ENCODE measurements at places on chromosomes 11 and 22.
A peak's percentile ranks its signal among the peaks of the same experiment; 100 is the strongest.

DNA sequence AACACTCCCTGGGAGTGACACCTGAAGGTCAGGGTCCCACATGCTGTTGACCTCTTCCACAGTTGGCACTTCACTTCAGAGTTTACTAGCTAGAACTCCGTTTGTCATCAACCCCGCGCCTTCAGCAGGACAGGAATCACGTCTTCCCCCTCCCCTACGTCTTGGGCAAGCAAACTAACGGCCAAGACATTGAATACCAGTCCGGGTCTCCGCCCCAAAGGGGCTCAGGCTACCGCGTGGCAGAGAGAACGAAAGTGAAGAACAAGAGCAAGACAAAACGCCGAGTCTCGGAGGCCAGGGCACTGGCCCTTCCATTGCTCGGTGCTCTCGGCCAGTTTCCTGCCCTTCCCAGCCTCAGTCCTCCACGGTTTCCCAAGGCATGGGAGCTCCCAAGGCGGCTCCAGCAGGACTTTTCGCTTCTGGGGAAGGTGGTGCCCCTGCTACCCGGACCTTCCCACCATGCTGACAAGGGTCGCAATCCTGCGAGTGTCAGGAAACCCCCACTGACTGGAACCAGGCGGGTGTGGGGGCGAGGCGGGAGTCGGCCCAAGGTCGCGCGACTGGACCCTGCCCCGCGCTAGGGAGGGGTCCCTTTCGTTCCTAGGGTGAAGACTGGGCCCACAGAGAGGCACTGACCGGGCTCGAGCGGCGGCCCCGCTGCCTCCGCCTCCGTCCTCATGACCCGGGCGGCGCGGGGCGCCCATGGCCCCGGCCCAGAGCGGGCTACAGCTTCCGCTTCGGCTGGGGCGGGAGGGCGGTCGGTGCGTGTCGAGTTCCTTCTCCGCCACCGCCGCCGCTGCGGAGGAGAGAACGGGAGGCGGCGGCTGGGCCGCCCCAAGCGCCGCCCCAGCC is at the start of gene GUCD1:
Gene GUCD1, minus strand, starts transcription at position 826 of the 852 bp plus-strand sequence. Its CDS starts 147 bp downstream, at position 679.
- DNase-seq: peak; percentile 46

- DNase-seq: no peak
These were observed 54.9 kb downstream of the C11orf91 start for GRCh38 chr11:33645686-33646085.

GRCh38 chr11:61195719-61196118 is 7.6 kb upstream of the PGA3 start:
- peak; percentile 43 for DNase-seq

GRCh38 chr22:32545801-32546200 is 71.2 kb downstream of the FBXO7 start:
- DNase-seq: no peak

- DNase-seq: no peak
These were observed 8.6 kb downstream of the PLA2G6 start for GRCh38 chr22:38172832-38173640.

GRCh38 chr11:1449490-1450243 is 36.9 kb downstream of the MOB2 start:
- no peak for DNase-seq

GRCh38 chr11:121321614-121322243 is 29.2 kb downstream of the SC5D start:
- DNase-seq: no peak

GRCh38 chr11:118896472-118896913 is 12.8 kb downstream of the CXCR5 start:
- no peak for DNase-seq

DNA sequence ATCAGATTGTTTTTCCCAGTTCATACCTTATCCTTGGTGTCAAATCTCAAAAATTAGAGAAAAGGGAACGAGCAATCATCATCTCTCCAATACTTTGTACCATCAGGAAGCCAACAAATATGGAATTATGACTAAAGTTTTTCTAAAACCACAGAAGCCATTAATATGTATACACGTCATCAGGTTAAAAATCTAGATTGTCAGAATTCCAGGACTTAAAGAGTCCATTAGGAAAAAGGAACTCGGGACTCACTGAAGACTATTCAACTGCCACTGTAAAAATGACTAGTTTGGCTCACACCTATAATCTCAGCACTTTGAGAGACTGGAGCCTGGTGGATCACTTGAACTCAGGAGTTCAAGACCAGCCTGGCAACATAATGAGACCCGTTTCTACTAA is 344.4 kb upstream of the LRRC4C start:
- DNase-seq: no peak
